ENCODE measurements at places on chromosomes 12 and 14.

GRCh38 chr12:51949342-51950030, 2.0 kb upstream of the ACVR1B start:
- no peak for DNase-seq

DNA sequence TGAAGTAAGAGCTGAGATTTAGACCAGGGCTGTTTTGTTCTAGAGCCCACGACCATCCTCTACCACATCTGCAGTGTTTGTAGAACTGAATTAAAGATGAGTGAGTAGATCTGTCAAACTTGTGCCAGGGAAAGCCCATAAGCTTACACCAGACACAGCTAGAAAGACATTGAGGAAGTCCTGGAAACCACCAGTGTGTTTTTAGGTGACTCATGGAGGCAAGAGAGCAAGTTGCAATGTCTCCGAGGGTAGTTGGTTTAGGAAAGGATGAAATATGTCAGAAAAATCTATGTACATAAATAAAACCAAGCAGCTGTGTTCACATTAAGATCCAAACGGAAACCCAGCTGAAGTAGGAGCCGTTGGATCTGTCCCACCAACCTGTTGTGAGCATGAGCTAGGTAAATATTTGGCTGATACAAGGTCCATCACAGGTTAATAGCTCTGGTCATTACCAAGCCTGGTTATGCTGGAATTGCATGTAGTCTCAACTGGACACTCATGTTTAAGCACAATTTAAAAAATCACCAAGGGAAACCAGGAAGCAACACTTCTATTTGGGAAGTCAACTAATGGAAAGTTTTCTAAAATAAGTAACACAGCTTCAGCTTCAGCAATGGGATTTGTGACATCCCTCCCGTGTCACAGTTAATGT, 49.9 kb upstream of the PLEKHG3 start:
- DNase-seq, result no peak

- no peak for DNase-seq
Observed at GRCh38 chr14:105600939-105601359, 74.6 kb downstream of the TMEM121 start.

- no peak for DNase-seq
Observed at GRCh38 chr14:54828037-54828436, 74.6 kb downstream of the GCH1 start.
